ENCODE measurements at places on chromosomes 3 and 15.

- DNase-seq = peak; percentile 28
Measured at GRCh38 chr15:72231833-72232478, 966 bp upstream of the PKM start.

DNA sequence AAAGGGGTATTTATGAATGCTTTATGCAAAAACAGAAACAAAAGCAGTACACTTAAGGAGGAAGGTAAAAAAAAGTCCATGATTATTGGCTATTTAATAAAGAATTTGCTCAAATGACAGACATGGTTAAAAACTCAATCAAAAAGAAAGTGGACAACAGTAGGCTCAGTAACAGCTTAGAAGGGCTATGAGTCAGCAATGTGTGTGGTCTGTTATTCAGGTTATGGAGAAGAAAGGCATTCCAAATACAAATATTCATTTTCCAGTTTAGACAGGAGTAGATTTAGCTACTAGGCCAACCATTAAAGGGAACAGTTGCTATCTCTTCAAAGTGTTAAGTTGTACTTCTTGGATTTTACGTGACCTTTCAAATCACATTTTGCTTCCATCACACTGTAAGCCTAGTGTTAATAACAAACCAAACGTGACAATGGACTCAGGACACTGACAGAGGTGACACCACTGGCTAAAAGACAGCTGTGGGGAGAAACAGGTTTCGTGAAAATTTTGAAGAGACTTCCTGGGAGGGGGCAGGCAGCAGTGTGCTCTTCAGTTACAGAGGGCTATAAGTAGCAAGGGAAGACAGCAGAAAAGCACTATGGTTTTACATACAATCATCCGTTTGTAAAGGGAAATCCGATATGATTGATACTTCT lies 41.7 kb upstream of the MYO5C start:
- no peak for DNase-seq

GRCh38 chr3:70614111-70614510 lies 301.7 kb upstream of the MDFIC2 start:
- DNase-seq = no peak

DNA sequence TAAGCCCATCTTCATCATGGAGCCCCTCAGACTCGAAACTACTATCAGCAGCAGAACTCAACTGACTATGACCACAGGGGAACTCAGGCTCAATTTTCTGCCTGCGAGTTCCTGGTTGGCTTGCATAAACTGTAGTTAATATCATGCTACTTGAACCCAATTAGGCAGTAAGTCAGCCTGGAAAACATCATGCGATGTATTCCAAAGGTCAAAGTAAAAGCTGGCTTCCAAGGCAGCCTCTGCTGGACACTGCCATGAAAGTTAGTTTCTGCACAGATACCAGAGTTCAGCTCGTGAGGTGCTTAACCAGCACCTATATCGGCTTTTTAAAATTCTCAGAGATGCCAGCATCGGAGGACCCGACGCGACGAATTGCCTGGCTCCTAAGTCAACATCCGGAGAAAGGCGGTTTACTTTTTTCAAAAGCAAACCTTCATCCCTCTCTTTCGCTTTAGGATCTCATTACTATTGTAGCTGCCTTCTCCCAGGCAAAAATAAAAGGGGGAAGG lies 3.8 kb downstream of the ANP32A start:
- DNase-seq = no peak

DNA sequence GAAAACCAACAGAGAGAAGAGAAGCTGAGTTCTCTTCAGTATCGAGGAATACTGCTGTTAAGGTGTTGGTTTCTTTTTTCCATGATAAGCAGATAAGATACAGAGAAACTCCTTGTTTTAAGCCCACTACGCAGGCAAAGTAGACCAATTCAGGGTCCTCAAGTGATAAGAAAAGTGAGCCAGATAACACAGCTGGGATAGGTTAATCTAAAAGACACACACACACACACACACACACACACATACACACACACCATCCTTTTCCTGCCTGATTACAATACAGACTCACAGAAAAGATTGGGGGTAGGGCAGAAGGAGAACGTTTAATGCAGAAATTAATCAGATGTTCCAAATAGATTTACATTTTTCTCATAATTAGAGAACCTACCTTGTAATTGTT lies 6.5 kb upstream of the PHLDB2 start:
- no peak for DNase-seq
